ENCODE measurements at places on chromosomes 1 and 21. TPM values are rescaled to one million over a fixed set of nuclear protein-coding genes. Genes with fewer than 3 reads are reported as not detected.
A peak's percentile ranks its signal among the peaks of the same experiment; 100 is the strongest.

LCA5L gene
- total RNA-seq = 1.5 TPM

GRCh38 chr1:175188936-175189335 lies 3.6 kb downstream of the KIAA0040 start:
- H3K27me3 ChIP-seq = no peaks in the 10 kb centered on the region
- H3K36me3 ChIP-seq = peaks cover 5% of the 10 kb centered on the region
- H3K4me1 ChIP-seq = peaks cover 79% of the 10 kb centered on the region
- peak overlapping the region; percentile 18 for H3K4me3 ChIP-seq
- no peak overlapping the region for H3K27ac ChIP-seq

DNA sequence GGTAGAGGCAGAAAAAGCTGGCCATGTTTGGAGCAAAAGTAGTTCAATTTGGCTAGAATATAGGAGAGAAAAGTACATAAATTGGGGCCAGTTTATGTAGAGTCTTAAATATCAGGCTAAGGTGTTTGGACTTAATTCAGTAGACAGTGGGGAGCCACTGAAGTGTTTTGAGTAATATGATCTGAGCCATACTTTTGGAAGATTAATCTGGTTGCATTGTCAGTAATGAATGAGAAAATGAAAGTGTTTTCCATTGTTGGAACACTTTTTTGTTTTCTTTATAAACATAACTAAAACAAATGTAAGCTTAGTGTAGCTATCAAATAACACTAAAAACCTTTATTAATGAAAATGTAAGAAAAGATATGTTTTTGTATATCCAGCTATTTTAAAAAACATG lies 42.1 kb downstream of the POU2F1 start:
- DNase-seq = no peak
- no peaks in the 10 kb centered on the region for H3K4me1 ChIP-seq
- no peak overlapping the region for H3K27ac ChIP-seq
- no peak overlapping the region for H3K4me3 ChIP-seq
- H3K27me3 ChIP-seq = no peaks in the 10 kb centered on the region

MYOG gene
- not detected for total RNA-seq

- H3K27me3 ChIP-seq = no peaks in the 10 kb centered on the region
- no peak for DNase-seq
- no peak overlapping the region for H3K4me3 ChIP-seq
These were observed 163.6 kb upstream of the ARHGEF16 start for GRCh38 chr1:3290915-3291314.

DNA sequence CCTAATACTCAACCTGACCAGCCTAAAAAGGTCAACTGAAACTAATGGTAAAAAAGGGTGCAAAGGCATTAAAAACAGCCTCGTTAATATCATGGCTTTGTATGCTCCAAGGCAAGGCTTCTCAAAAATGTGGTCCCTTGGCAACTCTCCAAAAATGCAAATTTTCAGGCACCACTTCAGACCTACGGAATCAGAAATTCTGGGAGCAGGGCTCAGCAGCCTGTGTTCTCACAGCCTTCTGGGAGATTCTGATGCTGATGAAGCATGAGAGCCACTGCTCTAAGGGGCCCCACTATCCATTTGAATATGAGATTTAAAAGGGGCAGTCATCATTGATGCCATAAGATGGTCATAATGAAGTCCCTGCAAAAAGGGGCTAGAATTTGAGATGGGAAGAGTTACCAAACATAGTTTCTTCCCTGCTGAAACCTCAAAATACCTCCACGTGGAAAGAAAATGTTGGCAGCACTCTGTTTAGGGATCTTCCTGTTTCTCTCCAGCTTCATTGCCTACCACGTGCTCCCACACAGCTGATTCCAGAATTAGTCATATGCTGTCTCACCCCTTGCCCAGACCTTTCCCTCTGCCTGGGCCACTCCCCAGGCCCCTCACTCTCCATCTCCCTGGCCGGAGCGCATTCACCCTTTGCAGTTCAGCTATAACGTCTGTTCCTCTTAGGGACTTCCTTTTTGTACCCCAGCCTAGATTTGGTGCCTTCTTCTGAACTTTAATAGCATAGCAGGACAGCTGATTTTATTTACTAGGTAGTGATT lies 46.7 kb downstream of the PHC2 start:
- no peak overlapping the region for H3K4me3 ChIP-seq
- H3K36me3 ChIP-seq = no peaks in the 10 kb centered on the region
- DNase-seq = no peak

MARK1 gene
- total RNA-seq = 14.2 TPM

C1orf115 gene
- total RNA-seq = 16.3 TPM

DNA sequence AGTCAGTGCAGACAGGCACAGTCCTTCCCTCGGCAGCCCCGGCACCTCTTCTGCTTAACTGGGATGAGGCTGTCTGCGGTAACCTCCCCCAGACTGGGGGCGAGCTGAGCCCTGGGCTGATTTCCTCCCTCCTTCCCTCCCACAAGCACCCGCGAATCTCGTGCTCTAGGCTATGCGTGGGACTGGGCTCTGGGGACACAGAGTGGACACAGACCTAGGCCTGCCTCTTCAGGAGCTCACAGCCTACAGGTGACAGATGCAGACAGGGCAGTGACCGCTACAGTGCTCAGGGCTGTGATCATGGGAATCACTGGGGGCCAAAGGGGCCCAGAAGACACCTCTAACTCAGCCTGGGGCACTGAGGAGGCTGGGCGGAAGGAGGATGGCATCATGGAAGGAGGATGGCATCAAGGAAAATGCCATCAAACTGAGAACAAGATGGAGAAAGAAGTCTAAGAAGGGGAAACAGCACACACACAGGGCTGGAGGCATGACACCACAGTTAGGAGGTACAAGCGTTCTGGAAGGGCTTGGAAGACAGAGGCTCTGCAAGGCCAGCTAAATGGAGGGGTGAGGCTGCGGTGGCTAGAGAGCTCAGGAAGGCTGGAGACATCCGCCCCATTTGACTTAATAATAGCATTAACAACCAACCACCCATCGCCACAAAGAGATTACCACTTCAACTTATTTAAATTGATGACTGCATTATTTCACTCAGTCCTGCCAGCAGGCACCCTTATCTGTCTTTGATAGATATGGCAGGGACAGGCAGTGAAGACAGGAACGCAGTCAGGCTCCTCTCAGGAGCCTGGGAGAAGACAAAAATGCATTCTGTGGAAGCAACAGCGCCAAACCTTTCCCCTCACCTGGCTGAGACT lies 4.2 kb downstream of the TTC39A start:
- H3K27ac ChIP-seq = peak overlapping the region; percentile 56
- peaks cover 7% of the 10 kb centered on the region for H3K4me1 ChIP-seq
- DNase-seq = no peak
- no peak overlapping the region for H3K4me3 ChIP-seq
- no peaks in the 10 kb centered on the region for H3K36me3 ChIP-seq

DNA sequence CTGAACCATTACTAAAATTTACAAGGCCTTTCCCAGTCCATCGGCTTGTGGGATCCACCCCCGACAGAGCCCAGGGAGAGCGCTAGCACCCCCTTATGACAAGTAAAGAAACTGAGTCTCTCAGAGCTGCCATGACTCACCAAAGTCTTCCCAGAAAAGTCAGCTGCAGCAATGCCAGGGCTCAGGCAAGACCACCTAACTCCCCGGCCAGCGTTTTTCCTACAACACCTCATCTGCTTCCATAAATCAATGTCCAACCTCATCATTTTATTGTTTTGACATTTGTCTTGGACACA lies 15.0 kb downstream of the DHCR24 start:
- DNase-seq = no peak
- H3K36me3 ChIP-seq = peaks cover 7% of the 10 kb centered on the region
- no peaks in the 10 kb centered on the region for H3K27me3 ChIP-seq
- no peaks in the 10 kb centered on the region for H3K4me1 ChIP-seq
- H3K27ac ChIP-seq = no peak overlapping the region
- H3K4me3 ChIP-seq = no peak overlapping the region

GRCh38 chr1:51270751-51271150 lies 34.7 kb downstream of the RNF11 start:
- H3K4me1 ChIP-seq = peaks cover 35% of the 10 kb centered on the region
- DNase-seq = no peak
- H3K4me3 ChIP-seq = no peak overlapping the region
- H3K27ac ChIP-seq = no peak overlapping the region
- H3K27me3 ChIP-seq = no peaks in the 10 kb centered on the region

- peaks cover 9% of the 10 kb centered on the region for H3K4me1 ChIP-seq
- H3K36me3 ChIP-seq = no peaks in the 10 kb centered on the region
- no peaks in the 10 kb centered on the region for H3K27me3 ChIP-seq
- peak; percentile 61 for DNase-seq
These were observed 84.2 kb downstream of the SH3GLB1 start for GRCh38 chr1:86788300-86789206.

GRCh38 chr1:185561629-185562028 lies 172.6 kb upstream of the HMCN1 start:
- no peaks in the 10 kb centered on the region for H3K36me3 ChIP-seq
- no peak for DNase-seq
- H3K27ac ChIP-seq = no peak overlapping the region
- no peaks in the 10 kb centered on the region for H3K27me3 ChIP-seq

- no peak for DNase-seq
- H3K36me3 ChIP-seq = no peaks in the 10 kb centered on the region
- H3K27ac ChIP-seq = no peak overlapping the region
- H3K4me3 ChIP-seq = no peak overlapping the region
- no peaks in the 10 kb centered on the region for H3K27me3 ChIP-seq
- no peaks in the 10 kb centered on the region for H3K4me1 ChIP-seq
These were observed 1126.7 kb upstream of the ADGRL2 start for GRCh38 chr1:80673935-80674597.

FAM131C gene
- 7.4 TPM for total RNA-seq

- no peaks in the 10 kb centered on the region for H3K27me3 ChIP-seq
- H3K36me3 ChIP-seq = no peaks in the 10 kb centered on the region
- no peak for DNase-seq
- H3K4me1 ChIP-seq = no peaks in the 10 kb centered on the region
These were observed 330.4 kb downstream of the KCNT2 start for GRCh38 chr1:196277860-196278259.

GRCh38 chr1:65420590-65421350 lies at the start of the genes LEPR and LEPROT:
Gene LEPR (plus strand): TSS chr1:65420668. CDS start chr1:65565566, 144,898 bp downstream.
Gene LEPROT (plus strand): TSS chr1:65420668. CDS start chr1:65420725, 57 bp downstream.
- no peaks in the 10 kb centered on the region for H3K27me3 ChIP-seq
- H3K4me3 ChIP-seq = peak within 1 kb of the TSS; percentile 89
- H3K36me3 ChIP-seq = peaks cover 11% of the 10 kb centered on the region
- H3K4me1 ChIP-seq = no peaks in the 10 kb centered on the region

UBAP2L gene
- total RNA-seq = 113 TPM

DNA sequence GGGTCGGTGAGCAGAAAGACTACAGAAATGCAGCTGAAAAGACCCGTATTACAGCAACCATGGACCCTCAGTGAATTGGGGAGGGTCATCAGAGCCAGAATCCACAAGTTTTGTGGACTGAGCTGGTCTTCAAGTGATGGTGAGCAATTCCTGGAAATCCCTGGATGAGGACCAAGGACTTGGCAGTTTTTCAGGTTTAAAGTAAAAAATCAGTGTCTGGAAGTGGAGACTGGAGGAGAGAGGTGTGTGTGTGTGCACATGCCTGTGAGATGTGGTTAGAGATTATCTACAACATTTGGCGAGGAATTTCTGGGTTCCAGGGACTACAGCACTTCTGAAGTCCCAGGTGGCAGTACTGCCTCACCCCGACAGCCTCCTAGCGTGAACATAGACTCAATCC lies 56.4 kb downstream of the KIRREL1 start:
- DNase-seq = no peak
- H3K27me3 ChIP-seq = no peaks in the 10 kb centered on the region
- peaks cover 23% of the 10 kb centered on the region for H3K4me1 ChIP-seq
- no peak overlapping the region for H3K27ac ChIP-seq
